ENCODE measurements at places on chromosomes 16 and 17.

DNA sequence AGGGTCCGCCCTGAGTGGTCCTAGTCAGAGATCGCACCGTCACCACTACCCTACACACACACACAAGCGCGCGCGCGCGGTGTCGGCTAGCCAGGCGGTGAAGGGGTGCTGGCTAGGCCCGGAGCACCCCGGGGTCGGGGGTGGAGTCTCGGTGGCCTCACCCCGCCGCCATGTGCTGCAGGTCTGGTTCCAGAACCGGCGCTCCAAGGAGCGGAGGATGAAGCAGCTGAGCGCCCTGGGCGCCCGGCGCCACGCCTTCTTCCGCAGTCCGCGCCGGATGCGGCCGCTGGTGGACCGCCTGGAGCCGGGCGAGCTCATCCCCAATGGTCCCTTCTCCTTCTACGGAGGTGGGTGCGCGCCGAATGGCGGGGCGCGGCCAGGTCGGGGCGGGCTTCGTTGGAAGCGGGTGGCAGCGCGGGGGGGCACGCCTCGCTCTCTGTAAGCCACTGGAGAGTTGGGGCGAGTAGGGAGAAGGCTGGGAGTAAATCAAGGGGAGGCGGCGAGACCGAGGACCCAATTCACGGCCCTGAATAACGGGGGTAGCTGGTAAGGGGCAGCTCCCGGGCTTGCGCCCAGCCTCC is 4.8 kb downstream of the LHX1 start:
- no peak for DNase-seq

DNA sequence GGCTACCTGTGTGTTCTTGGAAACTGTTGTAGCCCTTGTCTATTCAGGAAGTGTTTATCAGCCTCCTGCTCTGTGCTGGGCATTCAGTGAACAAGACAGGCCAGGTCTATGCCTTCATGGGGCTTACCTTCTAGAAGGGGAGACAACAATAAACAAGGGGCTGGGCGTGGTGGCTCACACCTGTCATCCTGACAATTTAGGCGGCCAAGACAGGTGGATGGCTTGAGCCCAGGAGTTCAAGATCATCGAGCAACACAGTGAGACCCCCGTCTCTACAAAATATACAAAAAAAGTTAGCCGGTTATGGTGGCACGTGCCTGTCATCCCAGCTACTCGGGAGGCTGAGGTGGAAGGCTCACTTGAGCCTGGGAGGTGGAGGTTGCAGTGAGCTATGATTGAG is 5.5 kb upstream of the GSG1L start:
- DNase-seq, result no peak

GRCh38 chr17:38906460-38907228 is 18.8 kb upstream of the LASP1NB start:
- DNase-seq, result no peak

DNA sequence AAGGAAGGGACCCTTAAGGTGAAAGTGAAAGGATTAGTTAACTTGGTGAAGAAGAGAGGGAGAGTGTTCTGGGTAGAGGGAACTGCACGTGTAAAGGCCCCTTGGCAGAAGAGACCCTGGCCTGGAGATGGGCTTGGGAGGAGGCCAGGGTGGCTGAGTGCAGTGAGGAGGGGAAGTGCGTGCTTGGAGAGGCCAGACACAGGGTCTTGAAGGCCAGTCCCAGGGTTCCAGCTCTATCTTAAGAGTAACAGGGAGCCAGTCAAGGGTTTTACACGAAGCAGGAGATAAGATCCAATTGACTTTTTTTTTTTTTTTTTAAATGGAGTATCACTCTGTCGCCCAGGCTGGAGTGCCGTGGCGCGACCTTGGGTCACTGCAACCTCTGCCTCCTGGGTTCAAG is 15.2 kb upstream of the DOK4 start:
- DNase-seq, result no peak

GRCh38 chr17:71494062-71494855 is 626.6 kb upstream of the SOX9 start:
- DNase-seq, result no peak

DNA sequence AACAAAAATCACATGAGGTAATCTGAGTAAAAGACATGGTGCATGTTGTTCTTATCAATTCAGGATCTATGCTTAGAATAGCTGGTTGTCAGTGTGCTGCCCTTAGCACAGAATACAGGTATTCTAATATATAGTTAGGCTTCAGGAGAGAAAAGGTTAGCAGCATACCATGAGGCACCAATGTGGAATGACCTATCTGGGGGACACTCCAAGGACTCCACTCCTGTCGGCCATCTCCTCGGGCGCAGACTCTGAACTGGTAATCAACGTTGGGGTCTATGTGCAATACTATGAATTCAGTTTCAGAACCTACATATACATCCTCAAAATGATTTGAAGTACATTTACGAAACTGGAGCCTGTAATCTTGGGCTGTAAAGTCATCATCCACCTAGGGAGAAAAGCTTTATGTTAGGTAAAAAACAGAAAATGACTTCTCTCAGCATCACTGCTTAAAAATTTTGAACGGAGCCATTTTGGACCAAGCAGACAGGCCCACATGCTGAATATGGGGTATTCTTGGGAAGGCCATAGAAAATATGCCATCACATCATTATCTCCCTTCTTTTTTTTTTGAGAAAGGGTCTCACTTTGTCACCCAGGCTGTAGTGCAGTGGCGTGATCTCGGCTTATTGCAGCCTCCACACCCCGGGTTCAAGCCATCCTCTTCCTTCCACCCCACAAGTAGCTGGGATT is 31.1 kb downstream of the CRLF3 start:
- no peak for DNase-seq

GRCh38 chr17:45411348-45412105 is 21.1 kb downstream of the ARHGAP27 start:
- DNase-seq, result no peak

DNA sequence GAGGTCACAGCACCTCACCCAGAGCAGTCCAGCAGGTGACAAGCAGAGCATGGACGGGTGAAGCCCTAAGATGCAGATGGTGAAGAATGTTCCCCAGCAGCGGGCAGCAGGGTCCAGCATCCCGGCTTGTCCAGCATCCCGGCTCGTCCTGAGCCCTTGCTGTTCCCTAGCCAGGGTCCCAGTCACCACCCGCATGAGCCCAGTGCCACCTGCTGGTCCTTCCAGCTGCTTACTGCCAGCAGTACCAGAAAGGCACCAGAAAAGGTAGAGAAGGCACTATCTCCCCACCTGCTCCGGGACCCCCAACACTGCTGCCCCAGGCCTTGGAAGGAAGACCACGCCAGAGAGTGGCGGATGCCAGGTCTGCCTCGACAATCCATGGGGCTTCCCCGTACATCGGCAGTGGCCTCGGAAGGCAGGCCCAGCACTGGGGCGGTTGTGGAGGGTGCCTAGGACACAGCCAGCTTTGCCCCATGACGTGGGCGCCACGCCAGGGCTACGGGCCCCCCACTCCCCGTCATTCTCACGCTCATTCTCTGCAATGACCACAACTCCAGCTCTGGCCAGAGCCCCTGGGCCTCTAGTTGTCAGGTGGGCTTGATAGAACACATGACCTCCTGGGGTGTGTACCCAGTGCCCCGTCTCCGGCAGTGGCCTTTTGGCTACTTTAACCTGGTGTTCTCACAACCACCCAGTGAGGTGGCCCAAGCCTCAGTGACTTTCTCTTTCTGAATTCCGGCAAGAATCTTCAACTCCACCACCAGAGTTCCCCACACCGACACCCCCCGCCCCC is 1.4 kb downstream of the CENPX start:
- DNase-seq, result peak; percentile 37

- no peak for DNase-seq
Observed at GRCh38 chr17:14604591-14605266, 303.8 kb downstream of the HS3ST3B1 start.

- DNase-seq, result no peak
Observed at GRCh38 chr17:28500712-28501379, 5.3 kb upstream of the FOXN1 start.

DNA sequence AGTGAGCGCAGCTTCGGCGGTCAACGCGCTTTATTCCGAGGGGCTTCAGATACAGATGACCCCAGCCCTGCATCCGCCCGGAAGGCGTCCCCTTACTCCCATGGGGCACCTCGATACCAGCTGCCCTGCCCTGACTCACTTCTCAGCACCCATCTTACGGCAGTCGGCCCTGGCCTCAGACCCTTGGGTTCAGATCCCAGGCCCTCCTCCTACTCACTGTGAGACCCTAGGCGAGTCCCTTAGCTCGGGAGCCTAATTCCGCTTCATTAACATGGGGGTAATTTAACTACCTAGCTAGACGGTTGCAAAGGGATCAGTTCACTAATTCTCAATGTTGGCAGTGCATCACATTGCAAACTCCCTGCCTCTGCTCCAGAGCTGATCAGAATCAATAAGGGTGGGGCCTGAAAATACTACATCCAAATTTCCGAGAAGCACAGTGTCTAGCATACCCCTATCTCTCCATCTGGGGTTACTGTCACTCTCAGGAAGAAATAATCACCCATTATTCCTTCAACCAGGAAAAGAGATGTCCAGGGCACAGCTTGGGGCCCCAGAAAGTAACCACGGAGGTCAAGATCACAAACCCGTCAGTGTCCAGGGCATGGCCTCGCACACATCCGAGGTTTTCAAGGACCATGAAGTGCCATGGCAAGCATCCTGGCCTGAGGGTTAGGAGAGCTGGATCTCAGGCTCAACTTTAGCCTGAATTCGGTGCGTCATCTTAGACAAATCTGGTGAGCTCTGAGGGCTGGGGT is 415 bp upstream of the FLOT2 start:
- no peak for DNase-seq
